ENCODE measurements at places on chromosomes 13 and 19. TPM values are rescaled to one million over a fixed set of nuclear protein-coding genes. Genes with fewer than 3 reads are reported as not detected.
A peak's percentile ranks its signal among the peaks of the same experiment; 100 is the strongest.

GRCh38 chr19:30665449-30665848 is 293.3 kb downstream of the ZNF536 start:
- DNase-seq: no peak

DNA sequence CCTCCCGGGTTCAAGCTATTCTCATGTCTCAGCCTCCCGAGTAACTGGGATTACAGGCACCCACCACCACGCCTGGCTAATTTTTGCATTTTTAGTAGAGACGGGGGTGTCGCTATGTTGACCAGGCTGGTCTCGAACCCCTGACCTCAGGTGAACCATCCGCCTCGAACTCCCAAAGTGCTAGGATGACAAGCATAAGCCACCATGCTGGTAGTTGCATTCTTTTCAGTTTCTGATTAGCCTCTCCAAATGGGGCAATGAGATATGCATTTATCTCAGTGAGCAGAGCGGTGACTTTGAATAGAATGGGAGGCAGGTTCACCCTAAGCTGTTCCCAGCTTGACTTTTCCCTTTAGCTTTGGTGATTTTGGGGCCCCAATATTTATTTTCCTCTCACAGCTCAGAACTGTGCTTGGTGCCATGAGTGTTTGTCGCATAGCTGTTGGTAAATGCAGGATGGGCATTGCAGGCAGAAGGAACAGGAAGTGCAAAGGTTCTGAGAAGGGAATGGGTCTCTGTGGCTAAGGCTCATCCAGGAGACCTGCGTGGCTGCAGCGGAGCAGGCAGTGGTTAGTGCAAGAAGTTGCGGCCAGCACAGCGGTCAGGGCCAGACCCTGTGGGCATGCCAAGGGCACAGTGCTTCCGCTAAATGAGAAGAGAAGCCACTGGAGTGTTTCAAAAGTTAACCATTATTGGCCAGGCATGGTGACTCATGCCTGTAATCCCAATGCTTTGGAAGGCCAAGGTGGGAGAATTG is 20.7 kb downstream of the LYPD3 start:
- DNase-seq: no peak

The HCST gene
- polyA plus RNA-seq: 4.7 TPM

DNA sequence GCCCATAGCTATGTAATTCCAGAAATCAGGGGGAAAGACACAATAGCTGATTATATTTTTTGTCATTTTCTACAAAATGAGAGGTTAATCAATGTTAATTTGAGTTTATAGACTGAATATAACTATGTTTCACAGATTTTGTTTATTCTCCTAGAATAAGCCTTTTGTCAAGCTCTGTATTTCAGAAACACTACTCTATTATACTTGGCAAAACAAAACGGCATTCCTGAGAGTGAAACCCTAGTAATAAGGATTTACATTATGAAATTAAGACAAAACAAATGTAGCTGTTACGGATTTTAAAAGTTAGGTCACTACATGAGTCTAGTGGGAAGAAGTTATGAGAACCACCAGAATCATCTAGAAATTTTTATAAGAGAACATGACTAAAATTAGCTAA is 334.2 kb downstream of the KLF12 start:
- no peak for DNase-seq

GRCh38 chr19:46206176-46206575 is 23.4 kb upstream of the IGFL1 start:
- no peak for DNase-seq

The SLC25A15 gene
- polyA plus RNA-seq: 14.0 TPM

GRCh38 chr19:1084024-1084868 is 10.9 kb downstream of the POLR2E start:
- DNase-seq: no peak

The ZNF667 gene
- 11.3 TPM for polyA plus RNA-seq

The C19orf38 gene
- 3.0 TPM for polyA plus RNA-seq

DNA sequence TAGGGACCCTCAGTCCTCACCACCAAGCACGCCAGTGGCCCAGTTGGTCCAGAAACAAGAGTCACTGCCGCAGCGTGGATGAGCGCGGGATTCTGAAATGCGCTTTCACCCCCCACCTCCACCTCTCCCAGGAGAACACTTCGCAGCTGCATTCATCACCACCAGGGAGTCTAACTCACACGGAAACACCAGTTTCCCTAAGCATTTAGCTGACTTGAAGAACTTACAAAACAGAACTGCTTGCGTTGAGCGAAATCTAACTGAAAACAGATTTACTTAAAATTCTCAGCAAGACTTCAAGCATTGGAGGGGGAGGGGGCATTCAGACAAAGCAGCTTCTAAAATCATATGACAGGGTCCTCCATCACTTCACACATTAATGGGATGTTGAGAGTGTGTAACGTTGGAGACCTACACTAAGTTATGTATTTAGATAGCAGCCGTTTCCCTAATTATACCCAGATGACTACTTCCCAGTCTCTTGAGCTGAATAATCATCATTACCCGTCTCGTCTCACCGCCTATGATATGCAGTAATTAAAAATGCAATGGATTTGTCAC is 258.2 kb upstream of the IRS2 start:
- peak; percentile 22 for DNase-seq

DNA sequence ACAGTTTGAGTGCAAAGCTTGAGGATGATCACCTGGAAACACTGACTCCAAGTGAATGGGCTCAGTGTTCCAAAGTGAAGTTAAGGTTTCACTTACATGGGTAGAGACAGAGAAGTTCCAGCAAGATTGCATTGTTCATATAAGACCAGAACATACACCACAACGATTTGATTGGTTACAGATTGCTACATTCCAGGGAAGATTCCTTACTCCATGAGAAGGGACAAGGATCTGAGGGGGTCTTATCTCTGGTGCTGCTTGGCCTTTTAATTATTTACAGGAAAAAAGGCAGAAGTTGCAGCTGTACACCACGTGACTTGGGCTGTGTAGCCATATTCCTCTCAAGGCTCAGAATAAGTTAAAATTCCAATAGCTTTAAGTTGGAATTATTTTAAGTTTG is 12.3 kb downstream of the WDFY2 start:
- DNase-seq: no peak

The CGB8 gene
- polyA plus RNA-seq: not detected

DNA sequence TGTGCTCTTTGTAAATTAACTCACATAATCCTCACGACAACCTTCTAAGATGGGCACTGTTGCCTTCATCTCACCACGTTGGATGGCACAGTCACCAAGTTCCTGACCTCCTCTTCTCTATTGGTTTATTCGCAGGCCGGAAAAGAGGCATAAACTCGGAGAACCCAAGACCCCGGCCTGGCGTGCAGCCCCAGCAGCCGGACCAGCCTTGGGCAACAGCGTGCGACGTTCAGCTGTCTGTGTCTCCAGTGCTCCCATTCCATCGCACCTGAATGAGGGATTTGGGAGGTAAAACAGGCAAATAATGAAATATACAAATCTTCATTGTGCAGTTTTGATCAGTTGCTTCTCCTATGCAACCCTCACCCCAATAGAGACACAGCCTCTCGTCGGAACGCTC is 34.5 kb upstream of the GAS6 start:
- no peak for DNase-seq

DNA sequence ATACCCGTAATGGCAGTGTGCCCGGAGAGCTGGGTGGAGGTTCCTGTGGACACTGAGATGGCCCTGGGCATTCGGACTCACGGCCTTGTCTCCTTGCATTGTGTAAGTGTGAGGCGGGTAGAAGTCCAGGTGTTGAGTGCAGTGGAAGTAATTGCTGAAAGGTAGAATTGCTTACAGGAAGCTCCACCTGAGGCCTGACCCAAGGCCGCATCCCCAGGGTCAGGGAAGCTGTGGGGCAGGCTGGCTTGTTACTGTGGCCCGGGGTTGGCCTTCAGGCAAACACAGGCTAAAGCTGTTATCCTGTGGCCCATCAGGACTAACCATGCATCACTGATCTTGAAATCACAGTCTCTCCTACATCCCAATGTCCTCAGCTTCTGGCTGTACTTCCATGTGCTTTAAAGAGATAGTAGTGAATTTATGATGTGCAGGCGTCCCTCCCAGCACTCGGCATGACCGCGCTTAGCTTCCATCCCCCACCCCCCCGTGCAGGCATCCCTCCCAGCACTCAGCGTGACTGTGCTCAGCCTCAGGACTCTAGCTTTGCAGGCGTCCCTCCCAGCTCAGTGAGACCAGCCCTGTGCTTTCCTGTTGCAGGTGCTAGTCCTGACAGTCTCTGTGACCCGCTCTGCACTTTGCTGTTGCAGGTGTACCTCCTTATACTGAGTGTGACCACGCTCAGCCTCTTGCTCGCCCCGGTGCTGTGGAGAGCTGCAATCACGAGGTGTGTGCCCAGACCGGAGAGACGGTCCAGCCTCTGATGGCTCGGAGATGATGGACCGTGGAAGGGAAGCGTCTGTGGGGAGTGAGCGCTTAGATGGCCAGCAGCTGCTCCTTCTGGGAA is 35.6 kb upstream of the TFDP1 start:
- no peak for DNase-seq

- no peak for DNase-seq
Measured at GRCh38 chr19:43643326-43643725, 3.7 kb upstream of the CADM4 start.

DNA sequence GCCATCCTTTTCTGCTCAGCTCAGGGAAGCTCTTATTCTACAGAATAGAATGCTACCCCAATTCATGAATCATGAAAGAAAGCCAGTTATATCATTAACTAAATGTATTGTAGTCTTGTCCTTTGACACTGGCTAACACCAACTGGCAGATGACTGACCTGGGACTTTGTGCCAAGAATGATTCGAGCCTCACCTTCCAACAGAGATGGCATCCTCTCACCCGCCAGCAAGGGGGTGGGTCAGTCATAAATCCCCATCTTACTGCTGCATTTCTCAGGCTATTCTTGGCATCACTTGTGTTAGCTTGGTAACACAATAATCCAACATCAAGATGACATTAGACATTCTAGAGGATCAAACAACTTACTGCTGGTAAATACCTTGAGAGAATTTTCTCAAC is 1239.8 kb upstream of the MIR17HG start:
- no peak for DNase-seq

GRCh38 chr13:78620936-78621470 is 17.7 kb upstream of the POU4F1 start:
- no peak for DNase-seq

The STXBP2 gene
- 4.0 TPM for polyA plus RNA-seq

GRCh38 chr13:30159446-30159839 is 147.9 kb downstream of the KATNAL1 start:
- no peak for DNase-seq

- no peak for DNase-seq
Measured at GRCh38 chr13:46749951-46750350, 47.0 kb downstream of the ESD start.

GRCh38 chr13:52012512-52012836 is 276 bp downstream of the ALG11 start:
- no peak for DNase-seq

DNA sequence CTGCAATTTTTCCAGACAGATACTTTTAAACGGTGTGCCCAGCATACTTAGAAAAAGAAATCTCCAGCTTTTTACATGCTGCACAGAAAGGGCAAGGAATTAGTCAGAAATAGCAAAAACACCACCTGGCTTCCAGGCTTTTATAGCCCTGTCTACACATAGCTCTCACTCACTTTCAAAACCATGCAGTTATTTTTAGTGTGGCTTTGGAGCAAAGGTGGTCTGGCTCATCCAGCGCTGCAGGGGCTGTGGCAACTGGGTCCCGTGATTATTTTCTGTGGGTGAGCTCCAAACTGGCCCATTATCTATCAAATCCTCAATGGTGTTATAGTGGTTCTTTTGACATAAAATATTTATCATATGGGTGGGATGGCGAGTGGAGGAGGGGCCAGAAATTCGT is 57.0 kb downstream of the COL4A2 start:
- no peak for DNase-seq

- DNase-seq: no peak
Measured at GRCh38 chr13:43316946-43317353, 293.6 kb downstream of the DNAJC15 start.

GRCh38 chr19:44026622-44027021 is 1.4 kb downstream of the ZNF222 start:
- DNase-seq: no peak

The THSD8 gene
- polyA plus RNA-seq: 3.0 TPM

The C2CD4C gene
- 0.92 TPM for polyA plus RNA-seq

DNA sequence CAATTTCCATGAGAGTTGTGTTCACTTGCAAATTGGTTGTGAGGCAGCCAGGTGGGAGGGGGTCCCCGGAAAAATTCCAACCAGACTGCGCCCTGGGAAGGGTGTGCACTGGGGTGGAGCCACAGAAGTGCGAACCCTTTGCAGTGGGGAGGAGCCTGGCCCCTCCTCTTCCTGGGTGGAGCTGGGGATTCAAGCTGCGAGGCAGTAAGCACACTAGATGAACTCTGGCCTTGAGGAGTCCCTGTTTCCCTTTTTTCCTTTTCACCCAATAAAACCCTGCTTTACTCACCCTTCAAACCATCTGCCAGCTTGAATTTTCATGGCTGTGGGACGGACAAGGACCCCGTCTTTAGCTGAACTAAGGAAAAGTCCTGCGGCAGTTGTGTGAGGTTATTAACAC is 31.0 kb upstream of the MBNL2 start:
- DNase-seq: no peak

DNA sequence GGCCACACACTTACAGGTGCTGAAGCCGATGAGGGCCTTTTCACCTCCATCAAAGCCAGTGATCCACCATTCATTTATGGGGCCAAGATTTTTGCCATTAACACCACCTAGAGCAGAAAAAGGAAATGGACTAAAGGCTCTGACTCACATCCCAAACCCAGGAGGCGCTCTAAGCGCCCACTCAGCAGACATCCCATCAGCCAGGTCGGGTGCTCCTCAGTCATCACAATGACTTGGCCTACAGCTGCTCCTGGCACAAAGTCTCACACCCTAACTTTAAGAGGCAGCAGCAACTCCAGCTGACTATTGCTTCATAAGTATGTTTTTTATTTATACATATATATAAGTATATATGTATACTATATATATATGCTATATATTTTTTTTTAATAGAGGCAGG is 36.1 kb upstream of the EIF3G start:
- DNase-seq: no peak

DNA sequence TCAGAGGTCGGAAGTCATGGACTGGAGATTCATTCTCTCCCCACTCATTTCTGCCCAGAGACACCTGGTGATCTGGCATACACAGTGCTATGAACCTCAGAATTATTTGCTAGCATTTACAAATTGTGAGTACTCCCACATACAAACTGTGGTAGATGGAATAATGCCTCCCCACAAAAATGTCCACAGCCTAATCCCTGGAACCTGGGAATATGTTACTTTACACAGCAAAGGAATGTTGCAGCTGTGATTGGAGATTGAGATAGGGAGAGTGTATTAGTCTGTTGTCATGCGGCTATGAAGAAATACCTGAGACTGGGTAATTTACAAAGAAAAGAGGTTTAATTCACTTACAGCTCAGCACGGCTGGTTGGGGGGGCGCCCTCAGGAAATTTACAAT is 3.1 kb upstream of the UQCRFS1 start:
- no peak for DNase-seq

The ZNF534 gene
- 0.81 TPM for polyA plus RNA-seq

GRCh38 chr19:14072535-14073260 is at the start of gene MISP3:
Gene MISP3 (plus strand): TSS chr19:14072786. CDS start chr19:14073310, 524 bp downstream.
- DNase-seq: no peak

The ZNF540 gene
- 1.9 TPM for polyA plus RNA-seq

DNA sequence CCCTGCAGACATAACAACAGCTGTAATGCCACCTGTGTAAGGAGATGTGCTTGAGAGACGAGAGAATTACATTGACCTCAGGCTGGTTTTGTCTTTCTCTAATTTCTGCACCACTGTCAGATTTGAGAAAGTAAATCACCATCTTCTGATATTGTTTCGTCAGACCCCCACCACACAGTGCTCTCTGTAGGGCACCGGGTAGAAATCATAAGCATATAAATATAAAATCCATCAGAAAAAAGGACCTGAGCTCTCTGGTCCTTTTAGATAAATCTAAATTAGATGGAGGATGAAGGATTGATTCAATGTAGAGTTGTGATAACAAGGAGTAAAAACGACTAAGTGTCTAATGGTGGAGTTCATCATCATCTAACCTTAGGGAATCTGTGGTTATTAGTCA is 1981.0 kb upstream of the PRR20A start:
- no peak for DNase-seq

All from forelimb muscle (tissue), 1 donor.